ENCODE measurements at places on chromosomes 7 and 10.

DNA sequence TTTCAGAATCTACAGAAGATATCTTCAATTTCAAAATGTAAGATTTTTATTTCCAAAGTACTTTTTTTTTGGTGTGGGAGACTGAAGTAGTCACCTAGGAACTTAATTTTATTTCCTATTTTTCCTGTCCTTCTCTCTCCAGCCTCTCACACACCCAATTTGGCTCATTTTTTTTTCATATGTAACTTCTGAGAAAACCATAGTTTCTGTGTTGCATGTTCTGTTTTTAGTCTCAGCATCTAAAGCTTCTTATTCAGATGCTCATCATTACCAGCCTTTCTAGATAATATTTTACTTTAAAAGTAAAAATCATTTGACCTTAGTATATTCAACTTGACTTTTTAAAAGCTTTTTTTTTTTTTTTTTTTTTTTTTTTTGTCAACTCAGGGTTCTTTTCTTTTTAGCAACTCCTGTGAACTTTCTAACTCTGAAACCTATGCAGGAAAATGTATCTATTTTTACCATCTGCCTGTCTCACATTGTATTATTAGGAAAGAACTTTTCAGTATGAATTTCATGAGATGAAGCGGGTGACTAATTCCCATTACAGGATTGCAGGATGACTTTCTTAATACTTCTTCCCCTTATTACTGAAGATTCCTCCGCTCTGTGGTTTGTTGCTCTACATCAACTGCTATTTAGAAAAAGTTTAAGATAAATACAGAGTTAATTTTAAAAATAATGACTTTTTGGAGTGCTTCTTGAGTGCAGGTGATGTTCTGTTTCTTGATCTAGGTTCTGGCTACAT lies 73.6 kb upstream of the LSM8 start:
- no peak for DNase-seq

DNA sequence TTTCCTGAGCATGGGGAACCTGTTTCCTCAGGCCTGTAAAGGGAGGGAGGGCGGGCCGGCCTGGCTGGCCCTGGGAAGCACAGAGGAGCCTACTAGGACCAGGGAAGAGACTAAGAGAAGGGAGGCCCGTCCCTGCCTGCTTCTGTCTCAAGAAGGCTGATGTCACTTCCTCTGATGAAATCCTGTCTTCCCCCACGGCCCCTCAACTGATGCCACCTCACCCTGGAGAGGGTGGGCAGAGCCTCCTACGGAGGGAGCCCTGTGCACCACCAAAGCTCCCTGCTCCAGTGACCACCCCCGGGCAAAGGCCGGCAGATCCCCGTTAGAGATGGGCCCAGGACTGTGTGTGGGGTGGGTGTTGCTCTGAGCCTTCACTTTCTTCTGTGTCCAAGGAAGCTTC lies 1.0 kb upstream of the PILRA start:
- no peak for DNase-seq

DNA sequence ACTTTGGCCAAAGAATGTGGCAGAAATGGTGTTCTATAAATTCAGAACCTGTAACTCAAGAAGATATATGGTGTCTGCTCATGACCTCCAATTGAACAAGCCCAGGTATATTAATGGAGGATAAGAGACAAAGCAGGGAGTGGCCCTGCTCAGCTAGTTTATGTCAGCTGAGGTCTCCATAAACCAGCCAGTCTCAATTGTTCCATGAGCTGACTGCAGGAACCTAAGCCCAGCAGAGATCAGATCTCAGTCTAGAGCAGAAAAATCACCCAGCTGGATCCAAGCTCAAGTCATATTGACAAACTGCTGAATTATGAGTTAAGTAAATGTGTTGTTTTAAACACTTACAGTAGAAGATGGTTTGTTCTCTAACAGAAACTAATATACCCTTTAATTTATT lies 105.5 kb upstream of the SGCE start:
- no peak for DNase-seq

DNA sequence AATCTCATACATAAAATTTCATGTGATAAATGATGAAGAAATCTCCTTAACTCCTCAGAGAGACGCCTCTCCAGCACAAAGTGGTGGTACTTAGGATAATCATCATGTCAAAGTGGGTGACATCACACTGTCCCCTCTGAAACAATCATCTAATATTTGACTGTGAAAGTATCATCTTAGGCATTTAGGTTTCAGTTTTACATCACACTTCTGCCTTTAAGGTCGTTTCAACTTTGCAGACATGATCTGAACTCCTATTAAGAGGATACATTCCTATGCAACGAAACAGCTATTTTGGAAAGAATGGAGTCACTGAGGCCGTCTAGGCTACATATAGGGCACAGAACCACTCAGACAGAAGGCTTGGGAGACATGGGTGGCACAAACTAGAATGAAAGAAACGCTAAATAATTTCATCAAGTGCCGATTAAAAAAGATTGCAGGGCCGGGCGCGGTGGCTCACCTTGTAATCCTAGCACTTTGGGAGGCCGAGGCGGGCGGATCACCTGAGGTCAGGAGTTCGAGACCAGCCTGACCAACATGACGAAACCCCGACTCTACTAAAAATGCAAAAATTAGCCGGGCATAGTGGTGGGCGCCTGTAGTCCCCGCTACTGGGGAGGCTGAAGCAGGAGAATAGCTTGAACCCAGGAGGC lies 2.0 kb downstream of the VOPP1 start:
- peak; percentile 79 for DNase-seq

DNA sequence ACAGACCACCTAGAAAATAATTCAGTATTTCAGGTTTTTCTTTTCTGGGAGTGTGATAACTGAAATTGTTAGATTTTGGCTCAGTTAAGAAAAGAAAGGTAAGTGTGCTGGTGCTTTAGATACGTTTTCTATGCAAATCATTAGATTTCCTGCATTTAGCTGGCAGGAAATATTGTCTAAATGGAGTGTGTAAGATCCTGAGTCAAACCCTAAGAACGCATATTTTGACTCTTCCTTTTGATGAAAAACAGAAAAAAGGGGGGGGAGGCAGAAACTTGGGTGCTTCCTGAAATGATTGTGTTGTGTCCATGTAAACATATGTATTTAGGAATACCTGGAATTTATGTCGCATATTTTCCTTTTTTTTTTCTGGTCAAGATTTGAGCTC lies 1.2 kb downstream of the GRK5 start:
- no peak for DNase-seq

DNA sequence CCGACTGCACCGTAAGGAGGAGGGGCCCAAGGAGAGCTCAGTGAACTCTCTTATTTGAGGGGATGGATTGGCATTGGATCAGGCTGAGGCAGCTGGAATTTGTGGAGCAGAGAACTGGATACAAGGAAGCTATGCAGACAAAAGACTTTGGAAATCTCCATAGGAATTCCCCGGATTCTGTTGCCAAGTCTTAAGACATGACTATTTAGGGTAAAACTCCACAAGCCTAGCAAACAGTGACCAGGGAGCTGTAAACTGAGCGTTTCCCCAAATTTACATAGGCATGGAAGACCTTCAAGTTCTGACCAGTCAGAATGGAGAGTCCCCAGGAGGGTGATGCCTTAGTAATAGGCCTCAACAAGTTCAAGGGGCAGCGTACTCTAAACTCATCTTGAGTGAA lies 82.5 kb upstream of the PCBD1 start:
- no peak for DNase-seq

DNA sequence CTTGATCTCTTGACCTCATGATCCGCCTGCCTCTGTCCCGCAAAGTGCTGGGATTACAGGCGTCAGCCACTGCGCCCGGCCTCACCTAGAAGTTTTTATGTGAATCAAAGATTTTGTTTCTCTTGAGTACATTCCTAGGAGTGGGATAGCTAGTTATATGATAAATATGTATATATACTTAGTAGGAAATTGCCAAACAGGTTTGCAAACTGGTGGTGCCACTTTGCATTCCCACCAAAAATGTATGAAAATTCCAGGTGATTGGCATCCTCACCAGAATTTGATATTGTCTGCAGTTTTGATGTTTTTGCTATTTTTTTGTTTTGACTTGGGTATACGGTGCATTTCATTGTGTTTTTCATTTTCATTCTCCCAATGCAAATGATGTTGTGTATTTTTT lies 86.8 kb downstream of the NOD1 start:
- DNase-seq = no peak

GRCh38 chr7:110750931-110751605 lies 339.9 kb upstream of the LRRN3 start:
- DNase-seq = no peak

GRCh38 chr7:27329909-27330308 lies 87.3 kb downstream of the EVX1 start:
- no peak for DNase-seq

GRCh38 chr7:31687024-31687748 lies at the start of gene PPP1R17:
Gene PPP1R17, plus strand, starts transcription at chr7:31687215. Its CDS starts 5,227 bp downstream, at chr7:31692442.
- DNase-seq = no peak

DNA sequence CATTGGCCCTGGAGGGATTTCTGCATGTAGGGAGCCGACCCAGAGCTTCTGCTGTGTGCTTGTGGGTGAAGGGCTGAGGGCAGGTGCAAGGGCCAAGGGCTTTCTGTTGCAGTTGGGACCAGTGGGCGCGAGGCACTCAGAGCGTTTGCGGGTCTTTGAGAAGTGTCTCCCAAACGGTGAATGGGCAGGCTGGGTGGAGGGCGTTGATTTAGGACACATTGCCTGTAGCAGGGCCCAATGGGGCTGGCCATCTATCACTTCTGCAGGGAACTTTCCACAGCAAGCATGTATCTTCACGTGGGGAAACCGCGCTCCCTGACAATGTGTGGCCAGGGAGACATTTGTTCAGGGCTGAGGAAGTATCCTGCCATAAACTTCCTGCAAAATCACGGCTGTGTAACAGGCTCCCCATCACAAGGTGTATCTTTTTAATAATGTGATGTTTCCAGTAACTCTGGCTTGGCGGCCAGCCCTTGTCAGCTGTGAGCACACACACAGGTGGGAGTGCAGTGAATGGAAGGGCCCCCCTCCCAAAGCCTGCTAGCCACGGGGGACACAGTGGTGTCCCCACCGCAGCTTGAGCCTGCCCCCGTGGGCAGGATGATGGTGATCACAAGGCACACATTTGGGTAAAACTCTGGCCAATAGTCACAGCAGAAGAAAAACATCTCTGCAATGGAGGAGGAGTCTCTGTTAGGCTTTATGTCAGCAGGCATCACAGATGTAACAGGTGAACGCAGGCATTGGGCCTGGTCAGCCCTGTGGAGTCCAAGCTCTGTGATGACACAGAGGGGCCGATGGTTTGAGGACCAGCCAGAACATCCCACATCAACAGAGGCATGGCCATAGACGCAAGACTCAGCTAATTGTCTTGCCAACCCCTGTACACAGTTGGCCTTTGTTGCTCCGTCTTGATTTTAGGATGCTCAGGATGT lies 84.3 kb downstream of the GLRX3 start:
- DNase-seq = no peak

- DNase-seq = no peak
These were observed 253.4 kb downstream of the DOCK4 start for GRCh38 chr7:111952783-111953182.

DNA sequence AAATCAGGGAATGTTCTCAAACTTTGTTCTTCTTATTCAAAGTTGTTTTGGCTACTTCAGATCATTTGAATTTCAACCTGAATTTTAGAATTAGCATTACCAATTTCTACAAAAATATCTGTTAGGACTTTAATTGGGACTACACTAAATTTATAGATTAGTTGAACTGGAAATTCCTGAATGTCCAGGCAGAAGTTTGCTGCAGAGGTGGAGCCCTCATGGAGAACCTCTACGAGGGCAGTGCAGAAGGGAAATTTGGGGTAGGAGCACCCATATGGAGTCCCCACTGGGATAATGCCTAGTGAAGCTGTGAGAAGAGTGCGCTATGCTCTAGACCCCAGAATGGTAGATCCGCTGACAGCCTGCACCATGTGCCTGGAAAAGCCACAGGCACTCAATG lies 22.8 kb upstream of the AGMO start:
- DNase-seq = no peak

GRCh38 chr10:18753312-18753895 lies 94.2 kb downstream of the ARL5B start:
- no peak for DNase-seq

- DNase-seq = peak; percentile 42
These were observed at the start of gene COL13A1 for GRCh38 chr10:69801434-69802315. Gene COL13A1, plus strand, starts transcription at chr10:69801906. Its CDS starts 518 bp downstream, at chr10:69802424.

GRCh38 chr7:7516156-7516555 lies 19.5 kb downstream of the COL28A1 start:
- no peak for DNase-seq

- DNase-seq = no peak
These were observed 36.8 kb upstream of the NUB1 start for GRCh38 chr7:151304856-151305255.

DNA sequence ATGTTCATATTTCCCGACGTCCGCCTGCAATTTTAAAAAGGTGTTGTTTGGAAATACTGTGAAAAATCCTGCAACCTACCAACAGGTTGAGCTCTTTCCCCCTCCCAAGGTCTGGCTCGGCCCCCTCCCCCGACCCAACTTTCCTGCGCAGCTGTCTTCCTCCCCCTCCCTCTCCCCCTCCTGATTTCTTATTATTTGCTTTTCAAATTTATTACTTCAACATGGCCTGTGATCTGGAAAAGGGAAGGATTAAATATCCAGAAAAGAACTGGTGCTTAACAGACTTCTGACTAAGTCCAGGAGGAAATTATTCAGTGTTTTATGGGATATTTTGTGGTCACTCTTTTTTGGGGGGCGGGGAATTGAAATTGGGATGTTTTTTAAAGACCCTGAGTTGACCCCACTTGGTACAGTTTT lies 2.4 kb downstream of the ARID5B start:
- DNase-seq = no peak

GRCh38 chr7:54180796-54181195 lies 361.4 kb upstream of the VSTM2A start:
- DNase-seq = no peak

- no peak for DNase-seq
These were observed 210.1 kb upstream of the INHBA start for GRCh38 chr7:41912851-41913567.

DNA sequence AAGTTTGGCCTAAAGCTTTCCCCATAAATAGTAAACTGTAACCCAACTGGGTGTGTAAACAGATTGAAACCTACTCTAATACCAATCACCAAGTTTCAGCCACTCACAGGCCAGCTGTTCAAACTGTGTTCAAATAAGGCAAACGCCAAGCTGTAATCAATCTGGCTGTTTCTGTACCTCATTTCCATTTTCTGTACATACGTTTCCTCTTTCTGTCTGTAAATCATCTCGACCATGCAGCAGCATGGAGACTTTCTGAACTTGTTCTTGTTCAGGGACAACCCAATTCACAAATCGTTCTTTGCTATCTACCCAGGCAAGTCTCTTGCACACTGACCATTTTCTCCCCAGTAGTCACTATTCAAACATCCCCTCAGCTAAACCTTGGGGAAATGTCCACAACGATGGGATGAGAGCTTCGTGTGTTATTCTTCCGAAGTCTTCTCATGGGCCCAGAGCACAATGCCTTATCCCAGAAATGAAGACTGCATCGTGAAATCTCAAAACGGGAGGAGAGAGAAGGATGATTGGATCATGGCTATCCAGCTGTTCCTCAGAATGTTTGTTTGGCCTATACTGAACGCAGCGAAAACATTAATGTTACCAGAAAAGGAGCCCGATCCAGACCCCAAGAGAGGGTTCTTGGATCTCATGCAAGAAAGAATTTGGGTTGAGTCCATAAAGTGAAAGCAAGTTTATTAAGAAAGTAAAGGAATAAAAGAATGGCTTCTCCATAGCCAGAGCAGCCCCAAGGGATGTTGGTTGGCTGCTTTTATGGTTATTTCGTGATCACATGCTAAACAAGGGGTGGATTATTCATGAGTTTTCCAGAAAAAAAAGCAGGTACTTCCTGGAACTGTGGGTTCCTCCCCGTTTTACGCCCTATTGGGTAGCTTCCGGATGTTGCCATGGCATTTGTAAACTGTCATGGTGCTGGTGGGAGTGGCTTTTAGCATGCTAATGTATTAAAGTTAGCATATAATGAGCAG lies 86.2 kb downstream of the SLC16A9 start:
- DNase-seq = no peak
